ENCODE measurements at places on chromosomes 2 and 18.

- DNase-seq: no peak
These were observed 65.4 kb upstream of the GLS start for GRCh38 chr2:190815226-190815625.

DNA sequence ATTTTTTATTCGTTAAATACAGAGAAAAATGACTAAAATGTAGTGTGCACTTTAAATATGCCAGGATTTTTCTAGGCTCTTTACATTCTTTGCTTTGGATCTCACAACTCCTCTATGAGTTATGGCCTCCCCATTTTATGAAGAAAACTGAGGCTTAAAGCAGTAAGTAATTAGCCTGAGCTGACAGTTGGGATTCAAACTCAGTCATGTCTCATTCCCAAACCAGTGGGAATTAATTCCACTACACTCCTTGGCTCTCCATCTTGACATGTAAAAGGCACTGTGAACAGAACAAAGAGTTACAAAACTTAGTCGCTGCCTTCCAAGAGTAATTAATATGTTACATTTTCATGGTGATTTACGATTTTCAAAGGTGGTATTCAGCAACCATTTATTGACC, 351.9 kb downstream of the SATB2 start:
- DNase-seq: no peak

- peak; percentile 65 for DNase-seq
These were observed 54.7 kb downstream of the KCTD18 start for GRCh38 chr2:200454927-200455801.

DNA sequence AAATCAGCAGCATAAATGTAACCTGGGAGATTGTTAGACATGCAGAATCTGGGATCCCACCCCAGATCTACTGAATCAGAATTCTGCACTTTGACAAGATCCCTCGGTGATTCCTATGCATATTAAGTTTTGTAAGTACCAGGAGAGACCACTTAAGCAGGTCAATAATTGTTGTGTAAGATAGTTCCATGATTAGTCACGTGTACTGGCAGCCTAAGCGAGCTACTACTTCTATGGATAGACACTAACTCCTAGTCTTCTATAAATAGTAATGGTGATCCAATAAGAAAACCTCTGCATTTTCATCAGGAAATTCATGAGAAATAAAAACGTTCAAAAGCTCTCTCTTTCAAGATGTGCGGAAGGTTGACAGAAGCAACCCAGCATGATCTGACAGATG, 988.2 kb upstream of the CHAC2 start:
- no peak for DNase-seq

DNA sequence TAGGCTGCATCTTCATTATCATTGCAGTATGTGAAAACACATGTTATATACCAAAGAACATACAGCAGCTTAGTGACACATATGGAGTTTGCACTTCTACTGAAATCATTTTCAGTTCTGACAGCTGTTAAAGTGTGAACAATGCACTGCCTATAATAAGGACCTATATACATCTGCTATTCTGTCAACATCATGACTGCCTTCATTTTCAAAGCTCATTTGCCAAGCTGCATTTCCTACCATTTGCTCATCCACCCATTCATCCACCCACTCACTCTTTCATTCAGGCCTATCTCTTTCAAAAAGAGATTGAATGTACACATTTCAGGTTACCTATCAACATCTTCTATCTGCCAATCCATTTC, 81.7 kb upstream of the STK17B start:
- no peak for DNase-seq

DNA sequence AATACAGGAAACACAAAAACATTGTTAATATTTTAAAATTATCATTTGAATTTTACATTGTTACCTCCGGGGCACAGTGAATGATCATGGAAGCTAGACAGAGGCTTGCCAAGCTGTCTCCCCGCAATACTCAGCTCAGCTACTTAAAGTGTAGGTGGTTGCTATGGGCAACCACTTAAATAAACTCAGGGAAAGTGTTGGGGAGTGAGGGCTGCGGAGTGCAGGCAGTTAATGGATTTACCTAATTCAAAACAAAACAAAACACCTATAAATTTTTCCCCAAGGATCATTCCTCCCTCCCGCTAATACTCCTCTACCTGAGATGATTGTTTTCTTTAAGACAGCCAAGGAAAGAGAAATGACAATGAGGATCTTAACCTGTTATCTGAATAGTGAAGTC, 349.5 kb downstream of the TGIF1 start:
- peak; percentile 55 for DNase-seq

- DNase-seq: no peak
These were observed 90.0 kb downstream of the MAP3K20 start for GRCh38 chr2:173165443-173166238.

- no peak for DNase-seq
These were observed 337.7 kb upstream of the SETBP1 start for GRCh38 chr18:44342946-44343345.

DNA sequence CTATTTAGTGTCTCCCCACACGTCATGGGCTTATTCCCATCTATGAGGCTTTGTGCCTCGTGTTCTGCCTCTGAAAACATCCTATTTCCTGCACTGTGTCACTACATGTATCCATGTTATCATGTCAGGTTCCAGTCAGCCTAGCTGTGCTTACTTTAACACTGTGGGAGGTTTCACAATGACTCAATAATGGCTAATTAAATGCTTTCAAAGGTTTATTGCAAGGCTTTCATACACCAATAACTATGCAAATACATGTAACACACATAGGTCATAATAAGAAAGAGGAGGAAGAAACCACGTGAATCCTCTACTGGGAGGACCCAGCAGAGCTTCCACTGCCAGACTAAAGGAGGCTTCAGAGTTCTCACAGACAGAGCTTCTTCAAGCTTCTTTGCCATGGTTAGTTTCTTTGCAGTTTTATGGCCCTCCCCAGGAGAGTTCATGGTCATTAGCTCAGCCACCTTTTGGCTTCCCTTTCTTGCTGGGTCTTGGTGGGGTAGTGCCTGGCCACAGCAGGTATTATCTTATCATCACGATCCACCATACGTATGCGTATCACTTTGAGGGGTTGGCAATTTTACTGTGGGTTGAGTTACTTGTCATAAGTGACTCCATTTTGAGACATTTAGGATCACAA, 5.1 kb upstream of the COLEC12 start:
- DNase-seq: no peak

DNA sequence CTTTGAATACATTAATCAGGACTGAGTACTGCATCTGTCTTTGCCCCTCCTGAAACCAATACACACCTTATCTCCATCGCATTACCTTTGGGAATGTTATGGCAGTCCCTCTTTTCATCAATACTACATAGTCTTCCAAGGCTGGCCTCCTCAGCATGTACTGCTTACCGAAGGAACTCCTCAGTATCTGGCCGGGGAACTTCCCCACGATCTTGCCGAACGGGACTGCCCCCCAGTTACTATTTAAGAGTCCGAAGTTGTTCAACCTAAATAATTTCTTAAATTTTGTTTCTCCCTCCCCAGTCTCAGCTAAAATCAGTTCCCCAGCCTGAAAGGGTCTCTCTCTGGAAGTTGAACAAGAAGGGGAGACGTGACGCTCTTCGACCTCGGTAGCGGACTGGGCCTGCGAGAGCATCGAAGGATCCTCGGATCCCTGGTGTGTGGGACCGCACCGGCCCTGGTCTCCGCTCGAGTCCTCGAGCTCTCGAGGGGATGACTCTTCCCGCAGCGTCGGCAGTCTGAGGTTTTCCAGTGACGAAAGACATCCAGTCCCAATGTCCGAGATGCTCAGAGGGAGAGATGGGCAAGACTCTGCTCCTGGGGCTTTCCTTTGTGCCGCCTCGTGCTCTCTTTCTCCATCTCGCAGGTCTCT, 489 bp downstream of the TRMT61B start:
- no peak for DNase-seq
